ENCODE measurements at places on chromosomes 1 and 21.
A peak's percentile ranks its signal among the peaks of the same experiment; 100 is the strongest.

DNA sequence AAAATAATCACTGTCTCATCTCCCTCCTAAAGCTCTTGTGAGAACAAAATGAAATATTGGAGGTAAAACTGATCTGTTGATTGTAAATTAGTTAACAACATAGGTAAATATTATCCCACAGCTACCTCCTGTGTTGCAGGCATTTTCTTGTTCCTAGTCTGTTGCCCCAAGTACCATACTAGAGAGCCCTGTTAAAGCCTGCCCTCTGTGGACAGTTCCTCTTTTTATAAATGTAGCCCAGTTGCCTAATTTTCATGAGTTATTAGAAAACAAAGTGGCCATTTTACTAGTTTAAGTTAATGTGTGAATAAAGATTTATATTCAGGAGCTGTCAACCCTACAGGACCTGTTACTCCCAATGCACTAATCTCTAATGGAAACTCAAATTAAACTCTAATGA is 180.0 kb upstream of the KCND3 start:
- no peak for DNase-seq

GRCh38 chr1:92476071-92476631 is 10.6 kb downstream of the GFI1 start:
- DNase-seq: no peak

GRCh38 chr1:9292361-9293240 is at the start of gene SPSB1:
TSS of gene SPSB1 (plus strand) at chr1:9292894. CDS start at chr1:9355892, 62,998 bp downstream.
- DNase-seq: peak; percentile 52

GRCh38 chr1:202221911-202222909 is 28.6 kb downstream of the LGR6 start:
- no peak for DNase-seq

DNA sequence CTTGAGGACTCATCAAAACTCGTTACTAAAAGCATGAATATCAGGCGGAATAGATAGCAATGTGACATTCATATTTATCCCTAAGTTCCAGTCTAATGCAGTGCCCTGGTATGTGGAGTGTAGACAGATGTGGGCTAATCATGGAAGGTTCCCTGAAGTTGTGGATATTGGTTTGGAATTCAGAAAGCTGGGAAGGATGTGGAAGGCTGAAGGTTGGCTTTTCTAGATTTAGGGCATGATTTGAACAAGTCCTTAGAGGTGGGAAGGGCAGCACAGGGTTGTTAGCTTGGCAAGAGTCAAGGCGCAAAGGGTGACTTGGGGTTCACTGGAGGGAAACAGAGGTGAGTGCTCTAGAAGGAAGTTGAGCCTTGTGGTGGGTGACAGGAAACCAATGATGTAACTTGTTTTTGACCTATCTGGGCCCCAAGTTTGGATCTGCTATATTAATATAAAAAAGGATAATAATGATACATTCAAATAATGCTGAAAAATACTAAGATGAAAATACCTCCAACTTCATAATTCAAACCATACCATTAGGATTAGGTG is 21.9 kb downstream of the LGALS8 start:
- no peak for DNase-seq

All from activated B cell treated with CpG ODN at 0.5 μM for 24 hours (primary cell).